Hepatocyte (in vitro differentiated cells): ENCODE measurements at places on chromosomes 11 and 22. TPM values are rescaled to one million over a fixed set of nuclear protein-coding genes. Genes with fewer than 3 reads are reported as not detected.
A peak's percentile ranks its signal among the peaks of the same experiment; 100 is the strongest.

DNA sequence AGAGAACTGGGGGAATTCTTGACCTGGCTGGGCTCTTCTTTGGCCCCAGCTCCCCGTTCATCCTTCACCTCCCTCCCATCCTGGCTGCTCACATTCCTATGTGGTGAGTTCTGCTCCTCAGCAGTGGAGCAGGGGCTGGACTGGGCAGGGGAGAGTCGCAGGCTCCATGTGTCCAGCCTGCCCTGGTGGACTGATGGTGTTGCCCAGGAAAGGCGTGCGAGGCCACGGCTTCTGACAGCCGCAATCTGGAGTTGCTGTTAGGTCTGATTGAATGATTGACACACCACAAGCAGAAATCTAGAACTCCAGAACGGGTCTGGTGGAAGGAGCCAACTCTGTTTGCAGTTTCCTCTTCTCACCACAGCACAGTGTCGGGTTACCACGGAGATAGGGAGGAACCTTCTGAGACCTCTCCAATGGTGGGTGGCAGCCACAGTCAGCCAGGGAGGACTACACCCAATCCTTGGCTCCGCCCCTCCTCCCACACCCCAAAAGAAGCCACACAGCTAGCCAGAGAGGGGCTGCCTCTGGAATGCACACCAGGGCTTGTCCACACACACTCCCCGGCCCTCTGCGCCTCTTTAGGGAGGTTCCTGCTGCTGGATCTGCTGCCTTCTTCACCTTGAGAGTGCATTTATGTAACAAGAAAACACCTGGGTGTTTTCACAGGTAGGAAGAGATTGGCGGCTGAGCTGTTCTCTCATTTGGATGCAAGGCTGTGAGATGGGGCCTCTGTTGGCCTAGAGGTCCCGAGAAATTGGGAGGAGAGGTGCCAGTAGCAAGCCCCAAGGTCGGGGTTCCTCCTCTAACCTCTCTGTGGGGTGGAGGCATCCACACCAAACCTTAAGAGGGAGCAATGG is 56.4 kb upstream of the CD44 start:
- DNase-seq = peak; percentile 26

DNA sequence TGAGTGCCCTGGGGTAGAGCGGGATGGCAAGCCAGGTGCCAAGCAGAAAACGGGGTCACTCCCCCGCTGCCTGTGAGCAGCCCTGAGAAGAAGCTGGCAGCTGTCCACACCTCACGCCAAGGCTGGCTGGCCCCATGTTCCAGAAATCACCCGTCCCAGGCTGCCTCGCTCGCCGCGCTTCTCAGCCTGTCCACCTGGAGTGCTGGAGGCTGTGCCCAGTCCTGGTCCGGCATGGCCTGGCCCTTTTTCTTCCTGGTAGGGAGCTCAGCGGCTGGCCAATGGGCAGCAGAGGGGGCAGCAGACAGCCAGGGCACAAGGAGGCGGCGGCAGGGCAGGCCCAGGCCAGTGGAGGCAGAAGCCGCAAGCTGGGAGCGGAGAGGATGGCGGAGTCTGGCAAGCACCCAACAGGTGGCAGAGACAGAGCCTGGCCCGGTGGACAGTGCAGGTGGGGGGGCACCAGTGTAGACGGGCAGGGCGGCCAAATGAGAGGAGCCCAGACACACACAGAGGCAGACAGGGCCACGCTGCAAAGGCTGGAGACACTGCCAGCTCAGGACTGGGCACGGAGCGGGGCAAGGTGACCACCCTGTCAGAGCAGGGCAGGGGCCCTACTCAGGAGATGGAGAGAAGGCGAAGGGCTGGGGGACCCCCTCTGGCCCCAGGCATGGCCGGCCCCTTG is 37.2 kb upstream of the TH start:
- DNase-seq = no peak

GRCh38 chr11:1641096-1641495 is 11.5 kb downstream of the KRTAP5-5 start:
- no peak for DNase-seq

DNA sequence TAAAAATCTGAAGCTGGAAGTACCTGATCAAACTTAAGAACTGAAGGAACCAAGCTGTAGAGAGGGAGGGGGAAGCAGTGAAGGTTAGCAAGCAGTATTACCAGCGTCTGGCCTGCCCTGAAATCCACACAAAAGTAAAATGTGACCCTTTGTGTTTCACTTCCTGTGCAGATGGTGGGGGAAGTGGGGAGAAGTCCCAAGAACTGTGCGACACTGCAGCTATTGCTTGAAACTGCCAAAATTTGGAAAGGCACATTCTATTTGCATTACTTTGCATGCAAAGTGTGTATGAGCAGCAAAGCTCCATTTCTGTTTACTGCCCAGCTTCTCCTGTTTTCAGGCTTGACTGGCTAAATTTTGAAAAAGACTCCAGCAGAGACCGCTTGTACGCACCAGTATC is 72.1 kb upstream of the BMAL1 start:
- DNase-seq = no peak

DNA sequence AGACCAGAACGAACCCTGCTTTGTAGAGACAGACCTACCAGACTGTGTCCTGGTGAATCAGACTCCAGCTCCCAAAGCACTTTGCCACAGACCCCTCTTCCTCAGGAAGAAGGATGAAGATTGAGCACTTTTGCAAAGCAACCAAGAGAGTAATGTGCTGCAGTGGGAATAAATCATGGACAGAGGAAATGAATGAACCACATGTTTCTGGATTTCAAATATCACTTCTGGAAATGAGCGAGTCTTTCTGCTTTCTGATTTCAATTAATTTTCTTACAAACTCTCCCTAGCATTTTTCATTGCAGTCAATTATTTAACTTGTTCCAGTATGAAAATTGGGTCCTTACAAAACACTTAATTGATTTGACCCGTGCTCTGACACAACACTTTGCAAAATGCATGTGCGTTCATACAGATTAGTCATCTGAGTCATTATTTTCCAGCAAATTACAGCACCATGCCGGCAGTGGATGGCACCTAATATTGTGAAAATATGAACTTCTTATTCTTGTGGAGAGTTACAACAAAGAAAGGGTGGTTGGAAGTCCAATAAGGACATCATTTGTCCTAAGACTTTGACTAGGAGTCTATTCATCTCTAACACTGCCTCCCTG is 315.9 kb upstream of the CCDC90B start:
- no peak for DNase-seq

- peak; percentile 58 for DNase-seq
These were observed 9.2 kb upstream of the RBM14 start for GRCh38 chr11:66607126-66607834.

DNA sequence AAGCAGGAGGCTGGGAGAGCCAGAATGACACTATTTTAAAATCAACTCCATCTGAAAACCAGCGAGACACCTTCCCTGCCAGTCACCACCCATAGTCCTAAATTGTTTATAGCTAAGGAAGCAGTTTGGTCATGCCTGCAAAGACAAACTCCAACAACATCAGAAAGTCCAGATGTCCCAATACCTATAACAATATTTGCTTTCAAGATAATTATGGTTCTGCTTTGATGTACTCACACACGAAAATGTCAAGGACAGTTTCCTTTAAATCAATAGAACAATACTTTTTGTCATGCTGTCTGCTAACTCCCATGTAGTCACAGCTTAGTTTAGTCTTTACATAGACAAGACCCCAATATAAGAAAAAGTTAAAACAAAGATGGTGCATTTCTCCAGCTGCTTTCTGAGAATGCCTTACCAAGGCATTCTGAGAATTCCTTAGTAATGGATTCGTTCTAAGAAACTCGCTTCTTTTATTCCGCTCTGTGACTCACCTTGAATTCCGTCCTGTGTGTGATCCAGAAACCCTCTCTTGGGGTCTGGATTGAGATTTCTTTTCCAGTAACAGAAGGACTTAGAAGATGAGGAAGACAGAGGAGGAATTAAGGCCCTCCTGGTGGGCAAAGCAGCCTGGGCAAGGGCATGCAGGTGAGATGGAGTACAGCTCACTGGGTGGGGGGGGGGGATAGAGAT is 9.6 kb upstream of the SCGB2A2 start:
- DNase-seq = no peak

GRCh38 chr11:127106938-127107337 is 106.4 kb upstream of the KIRREL3 start:
- no peak for DNase-seq

DNA sequence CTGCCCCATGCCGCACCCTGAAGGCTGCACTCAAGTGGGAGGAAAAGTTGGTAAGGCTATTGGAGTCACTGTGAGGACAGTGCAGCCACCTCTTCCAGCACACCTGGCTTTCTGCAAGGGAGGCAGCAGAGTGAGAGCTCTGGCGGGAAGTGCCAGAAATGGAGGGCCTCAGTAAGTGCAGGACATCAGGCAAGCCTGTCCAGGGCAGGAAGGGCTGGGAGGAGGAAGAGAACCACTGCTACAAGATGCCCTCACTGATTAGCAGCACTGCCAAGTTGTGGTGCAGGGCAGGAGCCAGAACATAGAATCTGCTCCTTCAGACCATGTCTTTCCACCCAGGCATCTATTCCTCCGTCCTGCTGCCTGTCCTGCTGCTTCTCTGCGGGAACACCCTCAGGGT is 61.2 kb upstream of the CLTCL1 start:
- no peak for DNase-seq

- DNase-seq = peak; percentile 23
These were observed 540.3 kb downstream of the NTM start for GRCh38 chr11:131910523-131911387.

DNA sequence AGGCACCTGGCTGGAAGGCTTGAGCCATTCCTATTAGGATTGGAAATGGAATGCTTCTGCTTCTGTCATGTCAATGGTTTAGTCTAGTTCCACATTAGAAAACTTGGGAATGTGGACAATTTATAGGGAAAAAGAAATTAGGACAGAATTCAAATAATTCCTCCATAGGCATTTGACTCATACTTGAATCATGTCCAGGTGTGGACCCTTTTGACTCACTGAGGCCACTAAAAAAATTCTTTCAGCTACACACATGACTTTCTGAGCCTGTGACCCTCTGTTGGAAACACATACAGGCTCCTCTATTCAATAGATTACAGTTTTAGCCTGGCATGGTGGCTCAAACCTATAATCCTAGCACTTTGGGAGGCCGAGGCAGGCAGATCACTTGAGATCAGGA is 100.5 kb downstream of the RASSF10 start:
- no peak for DNase-seq

DNA sequence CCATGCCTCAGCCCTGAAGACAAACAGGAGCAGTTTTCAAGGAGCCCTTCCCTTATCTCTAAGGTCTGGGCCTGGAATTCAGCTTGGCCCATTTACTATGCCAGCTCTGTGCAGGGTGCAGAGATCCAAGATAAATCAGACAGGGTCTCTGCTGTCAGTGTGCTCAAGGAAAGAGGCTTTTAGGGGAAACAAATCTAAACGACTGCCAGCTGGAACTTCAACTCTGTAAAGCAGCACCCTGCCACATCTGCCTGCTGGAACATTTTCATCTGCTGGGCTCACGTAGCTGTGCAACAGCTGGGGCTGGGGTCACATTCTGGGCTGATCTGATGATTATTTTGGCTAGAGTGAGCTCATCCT is 19.8 kb upstream of the EHF start:
- peak; percentile 41 for DNase-seq

DNA sequence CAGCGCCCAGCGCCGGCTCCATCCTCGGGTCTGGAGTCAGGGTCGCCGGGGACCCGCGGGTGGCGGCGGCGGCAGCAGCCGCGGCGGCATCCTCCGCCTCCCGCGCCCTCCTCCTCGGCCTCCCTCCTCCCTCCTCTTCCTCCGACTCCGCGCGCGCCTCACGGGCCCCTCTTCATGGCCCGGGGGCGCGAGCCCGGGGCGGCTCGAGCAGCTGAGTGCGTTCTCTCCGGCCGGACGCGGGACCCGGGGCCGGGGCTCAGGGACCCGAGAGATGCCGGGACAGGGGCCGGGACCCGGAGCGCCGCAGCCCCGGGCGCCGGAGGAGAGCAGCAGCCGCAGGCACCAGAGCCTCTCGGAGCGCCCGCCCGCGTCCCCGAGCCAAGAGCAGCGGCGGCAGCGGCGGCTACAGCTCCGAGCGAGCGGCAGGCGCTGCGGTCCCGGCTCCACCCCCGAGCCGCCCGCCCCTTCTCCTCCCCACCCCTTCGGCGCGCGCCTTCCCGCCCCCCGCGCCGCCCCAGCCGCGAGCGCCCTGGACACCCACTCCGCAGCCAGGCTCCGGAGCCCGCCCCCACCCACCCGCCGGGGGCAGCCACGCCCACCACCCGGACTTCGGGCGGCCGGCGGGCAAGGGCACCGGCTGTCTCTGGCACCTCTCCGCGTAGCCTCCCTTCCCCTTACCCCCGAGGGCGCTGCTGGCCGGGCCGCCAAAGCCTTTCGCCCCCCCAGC is at the start of gene CHST1:
CHST1 (minus strand) TSS at position 417 of the 727 bp plus-strand sequence. CDS start 14,699 bp downstream, outside the sequence.
- peak; percentile 62 for DNase-seq

DNA sequence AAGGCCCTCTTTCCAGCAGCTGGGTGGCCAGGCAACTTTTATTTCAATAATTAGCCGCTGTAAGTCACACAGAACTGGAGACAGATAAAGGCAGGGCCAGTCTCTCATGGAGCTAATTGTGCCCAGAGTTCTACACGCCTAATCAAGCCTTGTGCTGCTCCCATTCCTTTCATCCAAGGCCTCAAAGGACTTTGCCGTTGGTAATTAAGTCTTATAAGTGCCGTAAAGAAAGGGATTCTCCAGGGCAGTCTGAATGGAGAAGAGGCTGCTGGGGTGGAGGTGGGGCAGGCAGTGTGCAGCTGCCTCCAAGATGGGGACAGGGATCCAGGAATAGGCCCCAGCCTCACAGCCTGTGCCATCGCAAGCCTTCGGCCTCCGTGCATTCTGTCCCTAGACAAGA is 357.9 kb downstream of the TENM4 start:
- no peak for DNase-seq

- no peak for DNase-seq
These were observed 26.4 kb downstream of the C11orf58 start for GRCh38 chr11:16764888-16765287.

GRCh38 chr11:116217006-116217405 is 555.8 kb downstream of the BUD13 start:
- DNase-seq = no peak

- no peak for DNase-seq
These were observed 10.8 kb downstream of the ALDH3B2 start for GRCh38 chr11:67663532-67664212.

DNA sequence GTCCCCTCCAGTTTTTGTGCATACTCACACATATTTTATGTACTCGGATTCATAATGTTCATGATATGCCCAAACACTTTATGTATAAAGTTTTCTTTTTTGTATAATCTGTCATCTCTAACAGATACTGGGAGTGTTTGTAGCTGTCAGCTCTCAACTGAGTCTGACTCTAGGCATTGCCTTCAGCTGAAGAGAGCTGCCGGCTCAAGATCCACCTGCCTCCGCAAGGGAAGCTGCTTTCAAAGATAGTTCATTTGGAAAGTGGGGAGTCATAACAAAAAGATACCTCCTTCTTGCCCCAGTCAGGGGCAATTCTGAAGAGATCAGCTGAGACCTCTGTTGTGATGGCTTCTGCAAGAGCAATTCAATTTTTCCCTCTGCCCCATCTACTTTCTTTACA is 58.9 kb downstream of the GUCY1A2 start:
- DNase-seq = no peak

GRCh38 chr11:30573951-30574350 is 12.2 kb downstream of the MPPED2 start:
- no peak for DNase-seq

Gene DDX10
- 13.9 and 17.2 TPM in 2 replicates for total RNA-seq

Gene CARNS1
- 0.92 and 2.4 TPM in 2 replicates for total RNA-seq

Gene CTSW
- not detected in 2 replicates for total RNA-seq

Gene EXPH5
- 3.6 and 4.5 TPM in 2 replicates for total RNA-seq

Gene SLC3A2
- 335 and 573 TPM in 2 replicates for total RNA-seq

Gene PIK3IP1
- 17.9 and 22.2 TPM in 2 replicates for total RNA-seq

Gene VWCE
- 6.7 and 7.8 TPM in 2 replicates for total RNA-seq

Gene PKNOX2
- 3.1 and 4.3 TPM in 2 replicates for total RNA-seq
